ENCODE measurements at places on chromosomes 7 and 10.

DNA sequence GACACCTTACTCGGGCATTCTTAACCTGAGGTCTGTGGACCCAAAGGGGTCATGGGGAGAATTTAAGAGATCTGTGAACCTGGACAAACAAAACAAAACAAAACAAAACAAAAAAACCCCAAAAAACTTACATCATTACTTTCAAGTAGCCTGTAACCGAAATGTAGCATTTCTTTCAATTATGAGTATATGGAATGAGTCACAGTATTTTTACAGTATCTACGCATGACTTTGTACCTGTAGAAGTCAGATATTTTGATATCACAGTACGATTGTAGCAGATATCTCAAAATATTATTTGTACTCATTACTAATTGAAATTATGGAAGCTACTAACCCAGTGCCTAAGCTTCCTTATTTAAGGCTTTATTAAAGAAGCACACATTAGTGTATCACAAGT lies 210.2 kb downstream of the JAZF1 start:
- DNase-seq = no peak

GRCh38 chr10:22479419-22479818 lies 134.1 kb downstream of the SPAG6 start:
- no peak for DNase-seq

DNA sequence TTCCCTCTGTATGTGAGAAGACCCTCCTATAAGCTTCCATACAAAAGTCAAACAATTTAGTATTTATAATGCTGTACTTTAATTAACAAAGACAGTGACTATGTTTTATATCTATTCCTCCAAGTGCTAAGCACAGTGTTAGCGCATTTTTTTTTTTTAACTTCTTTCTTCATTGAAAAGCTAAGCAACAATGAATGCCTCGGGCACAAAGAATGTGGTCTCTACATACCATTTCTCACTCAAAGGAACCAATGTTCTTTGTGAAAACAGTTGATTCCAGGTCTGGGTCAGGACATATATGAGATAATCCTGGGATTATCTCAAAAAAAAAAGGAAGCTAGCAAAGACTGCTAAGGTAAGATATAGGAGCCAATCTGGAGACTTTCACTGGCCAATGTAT lies 26.2 kb upstream of the REEP3 start:
- no peak for DNase-seq

DNA sequence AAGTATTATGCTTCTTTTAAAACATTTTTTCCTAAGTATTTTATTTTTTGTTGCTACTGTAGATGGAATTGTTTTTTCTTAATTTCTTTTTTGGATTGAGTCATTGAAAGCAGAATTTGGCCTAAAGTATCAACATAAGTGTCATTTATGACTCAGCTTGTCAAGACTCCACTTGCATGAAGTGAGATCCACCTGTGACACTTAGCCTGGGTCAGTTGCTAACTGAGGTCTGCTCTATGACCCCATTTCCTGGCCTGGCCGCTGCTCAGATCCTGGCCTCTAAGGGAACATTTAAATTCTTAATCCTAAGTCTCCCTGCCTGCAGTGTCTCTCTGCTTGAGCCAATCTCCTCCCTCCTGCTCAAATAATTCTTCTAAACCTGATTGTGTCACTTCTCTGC lies 35.5 kb downstream of the TMEM270 start:
- DNase-seq = no peak

DNA sequence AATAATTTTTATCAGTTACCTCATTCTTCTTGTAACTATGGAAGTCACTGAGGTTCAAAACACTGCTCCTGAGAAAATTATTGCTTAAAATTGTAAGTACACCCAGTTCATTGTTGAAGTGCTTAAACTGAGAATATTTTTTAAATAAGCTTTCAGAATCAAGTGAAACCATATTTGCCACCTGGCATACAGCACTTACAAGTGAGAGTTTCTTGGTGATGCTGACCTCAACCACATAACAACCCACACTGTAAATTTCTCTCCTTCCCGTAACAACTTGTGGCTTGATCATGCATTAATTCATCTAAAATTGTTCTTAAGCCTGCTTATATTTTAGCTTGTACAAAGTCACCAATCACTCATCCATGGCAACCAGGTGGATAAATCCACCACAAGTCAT lies 34.0 kb downstream of the IMMP2L start:
- no peak for DNase-seq

GRCh38 chr7:97731736-97732564 lies at the start of gene TAC1:
Gene TAC1, plus strand, starts transcription at chr7:97732086. Its CDS starts 527 bp downstream, at chr7:97732613.
- no peak for DNase-seq

DNA sequence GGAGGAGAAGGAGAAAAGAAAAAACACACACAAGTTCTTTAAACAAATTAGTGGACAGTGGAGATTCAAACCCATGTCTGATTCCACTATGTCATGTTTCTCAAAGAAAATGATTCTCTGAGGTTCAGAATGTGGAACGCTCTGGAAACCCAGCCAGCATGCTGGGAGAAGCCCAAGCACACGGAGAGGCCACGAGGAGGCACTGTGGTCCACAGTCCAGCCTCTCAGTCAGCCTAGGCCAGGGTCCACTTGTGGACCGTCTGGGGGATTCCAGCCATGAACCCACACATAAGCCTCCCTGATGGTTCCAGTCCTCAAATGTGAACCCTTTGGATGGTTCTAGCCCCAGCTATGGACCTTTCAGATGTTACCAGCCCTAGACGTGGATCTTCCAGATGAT lies 73.4 kb downstream of the CAV1 start:
- DNase-seq = no peak

- no peak for DNase-seq
Observed at GRCh38 chr10:73888514-73888913, 14.2 kb upstream of the CAMK2G start.

- DNase-seq = no peak
Observed at GRCh38 chr10:53702489-53702888, 929.9 kb upstream of the MBL2 start.

GRCh38 chr7:69434398-69434815 lies 163.9 kb upstream of the AUTS2 start:
- DNase-seq = no peak

- no peak for DNase-seq
Observed at GRCh38 chr7:150716368-150716767, at the start of gene GIMAP1. Gene GIMAP1, plus strand, starts transcription at chr7:150716613. Its CDS starts 2,435 bp downstream, at chr7:150719048.

GRCh38 chr7:133602291-133602690 lies 349.4 kb downstream of the EXOC4 start:
- no peak for DNase-seq

DNA sequence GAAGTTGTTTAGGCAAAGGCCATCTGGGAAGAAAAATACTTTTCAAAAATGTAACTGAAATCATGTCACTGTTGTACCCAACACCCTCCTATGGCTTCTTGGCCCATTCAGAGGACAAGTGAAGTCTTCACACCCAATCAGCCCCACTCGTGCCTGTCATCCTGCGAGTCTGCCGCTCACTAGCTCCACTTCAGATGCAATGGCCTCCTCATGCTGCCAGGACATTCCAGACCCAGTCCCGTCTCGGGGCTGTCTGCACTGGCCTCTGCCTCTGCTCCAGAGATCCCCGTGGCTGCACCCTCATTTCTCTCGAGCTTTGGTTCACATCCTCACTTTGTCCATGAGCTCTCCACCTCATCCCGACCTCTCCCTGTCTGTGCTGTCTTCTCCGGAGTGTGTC lies 227.1 kb downstream of the KCNMA1 start:
- DNase-seq = no peak

DNA sequence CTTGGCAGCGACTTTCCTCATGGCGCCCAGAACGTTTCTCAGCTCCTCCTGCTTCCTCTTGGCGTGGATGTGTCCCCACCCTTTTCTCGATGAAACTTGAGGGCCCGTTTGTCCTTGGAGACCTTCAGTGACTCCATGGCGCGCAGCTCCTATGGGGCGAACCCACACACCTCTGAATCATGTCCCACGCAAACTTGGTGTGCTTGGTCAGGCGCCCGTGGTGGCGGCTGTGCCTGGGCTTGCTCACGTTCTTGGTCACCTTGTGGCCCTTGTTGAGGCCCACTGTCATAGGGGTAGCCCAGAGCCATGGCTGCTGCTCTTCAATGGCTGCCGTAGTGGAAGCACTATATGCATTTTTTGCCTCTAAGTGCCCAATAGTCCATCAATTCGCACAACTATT lies 117.5 kb upstream of the FOXP2 start:
- no peak for DNase-seq

- DNase-seq = no peak
Observed at GRCh38 chr7:64656489-64656888, 9.4 kb upstream of the ZNF107 start.

GRCh38 chr7:75573477-75574019 lies 81.4 kb downstream of the SPDYE5 start:
- DNase-seq = no peak

- DNase-seq = no peak
Observed at GRCh38 chr7:20447021-20447650, 116.4 kb downstream of the ITGB8 start.

DNA sequence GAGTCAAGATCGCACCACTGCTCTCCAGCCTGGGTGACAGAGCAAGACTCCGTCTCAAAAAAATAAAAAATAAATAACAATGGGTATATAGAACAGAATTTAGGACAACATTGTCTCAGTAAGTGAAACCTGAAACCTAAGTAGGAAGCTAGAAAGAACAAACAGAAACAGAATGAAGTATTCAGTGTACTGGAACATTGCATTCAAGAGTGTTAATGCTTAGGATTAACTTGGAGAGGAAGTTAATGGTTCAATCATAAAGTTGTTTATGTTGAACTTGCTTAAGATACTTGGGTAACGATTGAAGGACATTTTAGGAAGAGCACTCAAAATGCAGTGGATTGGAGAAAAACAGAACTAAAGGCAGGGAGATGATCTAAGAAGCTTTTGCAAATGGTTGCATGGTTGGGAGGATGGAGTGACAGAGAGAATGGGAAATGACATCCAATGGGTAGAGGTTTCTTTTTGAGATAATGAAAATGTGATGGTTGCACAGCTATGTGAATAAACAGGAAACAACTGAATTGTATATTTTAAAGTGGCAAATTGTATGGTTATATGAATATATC lies 233.7 kb downstream of the ADK start:
- no peak for DNase-seq

Measured in cortex of kidney (tissue), 1 donor.